ENCODE measurements at places on chromosomes 2 and 18. TPM values are rescaled to one million over a fixed set of nuclear protein-coding genes. Genes with fewer than 3 reads are reported as not detected.

The MYL1 gene
- not detected for total RNA-seq

The VWC2L gene
- not detected for total RNA-seq

The PID1 gene
- total RNA-seq, result 24.3 TPM

DNA sequence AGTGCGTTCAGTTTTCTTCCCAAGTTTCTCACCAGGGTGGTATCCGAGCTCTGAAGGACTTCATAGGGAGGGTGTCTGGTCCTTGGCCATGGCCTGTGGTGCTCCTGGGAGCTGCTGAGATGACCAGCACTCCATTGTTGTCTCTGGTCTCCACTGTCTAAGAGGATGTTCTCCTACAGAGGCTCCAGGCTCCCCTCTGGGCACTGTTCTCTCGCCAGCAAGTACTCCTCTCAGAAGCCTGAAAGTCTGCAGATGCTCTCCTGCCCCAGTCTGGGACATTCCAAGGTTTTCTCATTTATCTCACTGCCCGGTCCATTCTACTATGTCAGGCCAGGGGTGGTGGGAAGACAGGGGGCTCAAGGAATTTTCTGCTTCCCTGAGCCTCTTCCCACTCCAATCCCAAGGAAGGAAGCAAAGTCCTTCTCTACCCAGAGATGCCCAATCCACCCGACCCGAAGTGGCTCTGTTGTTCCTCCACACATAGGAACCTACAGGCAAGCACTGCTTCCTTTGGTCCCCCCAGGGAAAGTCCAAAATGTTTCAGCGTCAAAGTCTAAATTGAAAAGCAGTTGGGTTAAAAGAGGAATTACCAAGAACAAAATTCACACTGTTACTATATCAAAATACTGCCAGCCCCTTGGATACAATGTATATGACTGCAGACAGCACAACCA, 110.5 kb downstream of the GYPC start:
- no peak for DNase-seq

DNA sequence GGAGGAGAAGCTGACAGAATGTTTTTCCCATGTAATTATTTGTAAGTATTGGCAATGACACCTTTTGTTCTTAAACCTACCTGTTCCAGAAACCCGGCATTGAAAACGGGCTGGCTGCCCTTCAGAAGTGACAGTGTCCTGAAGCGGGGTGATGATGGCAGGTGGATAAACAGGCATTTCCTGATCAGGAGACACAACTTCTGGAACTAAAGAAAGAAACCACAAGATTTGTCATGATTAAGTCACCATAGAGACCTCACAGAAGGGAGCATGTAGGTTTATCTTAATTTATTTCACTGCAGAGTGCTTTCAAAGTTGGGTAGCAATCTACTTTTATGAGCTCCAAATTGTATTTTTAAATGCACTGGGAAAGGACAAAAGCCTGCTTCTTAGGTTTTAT, 43.1 kb downstream of the TTN start:
- DNase-seq, result no peak

GRCh38 chr18:8602557-8602956, 6.7 kb upstream of the RAB12 start:
- no peak for DNase-seq

DNA sequence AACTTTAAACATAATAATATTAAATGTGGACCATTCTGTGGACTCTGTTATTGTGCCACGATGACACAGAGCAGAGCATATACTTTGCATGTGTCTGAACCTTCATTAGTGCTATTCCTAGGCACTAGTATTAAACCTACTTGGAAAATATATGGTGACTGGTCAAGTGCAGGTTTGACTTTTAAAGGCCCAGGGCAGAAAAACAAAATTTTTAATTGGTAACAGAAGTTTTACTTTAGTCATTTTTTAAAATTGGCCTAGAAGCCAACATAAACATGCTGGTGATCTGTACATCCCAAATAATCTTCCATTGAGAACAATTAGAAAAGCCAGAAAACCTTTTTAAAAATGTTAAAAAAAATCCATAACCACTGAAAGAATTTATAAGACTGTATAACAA, 16.6 kb downstream of the LDAH start:
- no peak for DNase-seq

- no peak for DNase-seq
Measured at GRCh38 chr2:134324947-134325346, 71.1 kb downstream of the MGAT5 start.

- DNase-seq, result no peak
Measured at GRCh38 chr18:24502667-24503523, 42.5 kb downstream of the HRH4 start.

DNA sequence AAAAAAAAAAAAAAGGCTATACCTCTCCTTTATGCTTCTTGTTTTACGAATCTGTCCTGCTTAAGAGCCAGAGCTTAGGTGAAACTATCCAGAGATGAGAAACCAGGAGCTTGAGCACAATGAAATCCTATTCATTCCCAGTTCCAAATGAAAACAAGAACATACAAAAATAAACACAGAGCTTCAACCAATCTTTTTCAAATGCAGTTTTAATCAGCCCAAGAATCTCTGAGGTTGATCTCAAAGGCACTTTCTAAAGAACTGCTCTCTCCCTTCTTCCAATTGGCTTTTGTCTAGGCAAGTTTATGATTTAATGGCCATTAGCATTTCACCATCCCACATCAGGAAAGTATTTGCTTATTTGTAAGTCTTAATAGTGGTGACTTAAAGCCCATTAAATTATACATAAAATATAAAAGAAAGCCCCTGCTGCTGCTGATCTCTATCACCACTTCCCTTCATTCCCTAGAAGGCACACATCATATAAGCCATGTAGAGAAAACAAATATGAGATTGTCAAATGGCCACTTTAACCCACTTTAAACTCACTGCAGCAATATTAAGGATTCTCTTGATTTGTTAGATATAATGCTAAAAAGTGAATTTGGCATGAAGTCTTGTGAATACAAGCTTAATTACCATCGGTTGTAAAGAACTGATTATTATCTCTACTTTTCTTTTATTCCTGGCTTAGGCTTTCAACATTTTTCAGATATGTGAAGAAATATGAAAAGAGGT, 29.3 kb upstream of the SCN9A start:
- no peak for DNase-seq
